Naive thymus-derived CD8-positive, alpha-beta T cell (primary cell): ENCODE measurements at places on chromosomes 5 and 9.

DNA sequence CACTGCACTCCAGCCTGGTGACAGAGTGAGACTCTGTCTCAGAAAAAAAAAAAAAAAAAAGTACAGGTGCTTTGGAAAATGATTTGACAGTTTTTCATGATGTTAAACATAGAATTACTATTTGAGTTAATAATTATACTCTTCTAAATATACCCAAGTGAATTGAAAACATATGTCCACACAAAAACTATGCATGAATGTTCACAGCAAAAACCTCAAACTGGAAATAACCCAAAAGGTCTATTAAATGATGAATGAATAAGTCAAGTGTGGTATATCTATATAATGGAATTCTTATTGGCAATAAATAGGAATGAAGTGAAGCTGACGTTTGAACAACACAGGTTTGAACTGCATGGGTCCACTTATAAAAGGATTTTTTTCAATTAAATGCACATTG, 207.2 kb upstream of the DAB2 start:
- DNase-seq: no peak

DNA sequence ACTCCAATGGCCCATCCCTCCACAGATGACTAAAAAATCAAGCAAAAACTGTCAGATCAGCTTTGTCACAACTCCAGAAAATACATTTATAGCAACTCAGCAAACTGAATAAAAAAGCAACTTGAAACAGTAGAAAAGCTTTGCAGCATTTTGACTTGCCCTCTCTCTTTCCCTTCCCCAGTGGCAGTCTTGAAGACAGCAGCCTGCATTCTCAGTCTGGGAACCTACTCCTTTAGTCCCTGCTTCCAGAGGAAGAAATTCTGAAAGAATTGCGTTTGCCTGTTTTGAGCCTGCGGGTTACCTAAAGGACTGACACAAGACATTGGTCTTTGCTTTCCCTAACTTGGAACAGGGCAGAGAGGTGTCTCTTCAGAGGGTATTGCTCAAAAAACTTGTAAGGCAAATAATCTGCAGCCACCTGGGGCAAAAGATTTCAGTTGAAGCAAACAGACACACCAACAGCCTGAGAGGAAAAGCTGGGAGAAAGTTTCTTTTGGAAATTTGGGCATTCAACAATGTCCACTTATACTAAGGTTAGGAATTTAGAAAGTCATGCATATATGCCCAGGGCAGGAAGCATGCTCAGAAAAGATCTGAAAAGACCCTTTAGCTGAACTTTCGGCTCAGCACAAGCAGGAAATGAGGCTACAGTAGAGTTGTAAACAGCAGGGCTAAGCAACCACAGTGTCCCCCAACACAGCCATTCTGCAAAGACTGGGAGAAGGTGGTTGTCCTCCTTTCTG, 15.2 kb upstream of the SLC35D2 start:
- DNase-seq: peak; percentile 12

DNA sequence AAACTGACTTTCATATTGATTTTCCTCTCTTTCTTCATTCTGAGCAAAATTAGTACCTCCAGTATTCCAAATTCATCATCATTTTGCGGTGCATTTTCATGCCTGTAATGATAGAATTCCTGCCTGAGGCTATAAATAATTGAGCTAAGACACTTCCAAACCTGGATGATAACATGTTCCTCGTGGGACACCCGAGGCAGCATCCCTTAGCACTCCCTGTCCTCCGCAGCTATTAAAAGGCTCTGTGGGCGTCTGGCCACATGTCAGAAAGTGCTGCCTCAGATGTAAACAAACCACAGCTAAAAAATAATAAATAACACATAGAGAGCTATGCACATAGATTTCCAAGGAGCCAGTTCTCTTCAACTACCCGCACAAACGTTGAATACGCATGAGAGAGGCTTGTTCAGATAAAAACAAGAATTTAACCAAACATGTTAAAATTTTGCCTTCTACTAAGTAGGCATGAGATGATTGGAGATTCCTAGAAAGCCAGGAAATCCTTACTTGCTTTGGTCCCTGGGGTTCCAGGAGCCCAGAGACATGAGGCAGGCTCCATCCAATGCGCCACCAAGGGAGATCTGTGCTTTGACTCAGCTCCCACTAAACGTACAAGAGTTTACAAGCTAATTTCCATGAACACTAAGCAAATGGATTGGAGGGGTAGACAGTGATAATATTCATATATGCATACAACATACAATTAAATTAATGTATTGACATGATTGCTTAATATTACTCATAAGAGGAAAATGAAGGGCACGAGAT, 82.7 kb downstream of the SHC3 start:
- no peak for DNase-seq

DNA sequence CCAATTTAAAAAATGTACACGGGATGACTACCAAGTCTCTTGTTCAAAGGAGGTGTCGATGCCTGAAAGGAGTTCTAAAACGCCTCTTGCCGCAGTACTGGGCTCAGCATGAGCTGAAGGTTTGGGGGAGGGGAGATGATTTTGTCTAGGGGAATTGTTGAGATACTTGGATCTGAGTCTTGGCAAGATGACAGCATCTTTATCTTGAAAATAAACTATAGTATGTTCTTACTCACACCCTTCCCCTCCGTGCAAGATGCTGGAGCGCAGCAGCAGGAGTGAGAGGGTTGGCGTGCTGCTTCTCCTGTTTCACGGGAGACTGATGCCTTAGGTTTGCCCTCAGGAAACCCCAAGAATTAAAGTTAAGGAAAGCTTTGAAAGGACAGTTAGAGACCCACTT, 47.3 kb downstream of the FAM78A start:
- no peak for DNase-seq

DNA sequence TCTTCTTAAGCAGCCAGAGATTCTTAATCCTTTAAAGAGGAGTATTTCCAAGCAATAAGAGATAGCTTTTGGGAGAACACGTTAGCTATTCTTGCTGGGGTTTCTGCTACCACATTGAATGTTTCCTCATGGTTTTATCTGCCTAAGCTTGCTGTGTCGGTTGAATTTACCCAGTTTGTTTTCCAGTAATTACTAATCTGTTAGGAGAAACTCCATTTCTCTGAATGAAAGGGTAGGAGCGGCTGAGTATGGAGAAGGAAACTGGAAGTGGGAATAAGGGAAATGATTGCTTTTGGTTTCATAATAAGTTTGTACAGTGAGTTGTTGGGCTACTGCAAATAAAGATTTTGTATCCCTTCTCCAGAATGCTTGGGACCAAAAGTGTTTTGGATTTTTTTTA, 1.2 kb downstream of the JAK2 start:
- DNase-seq: peak; percentile 1

DNA sequence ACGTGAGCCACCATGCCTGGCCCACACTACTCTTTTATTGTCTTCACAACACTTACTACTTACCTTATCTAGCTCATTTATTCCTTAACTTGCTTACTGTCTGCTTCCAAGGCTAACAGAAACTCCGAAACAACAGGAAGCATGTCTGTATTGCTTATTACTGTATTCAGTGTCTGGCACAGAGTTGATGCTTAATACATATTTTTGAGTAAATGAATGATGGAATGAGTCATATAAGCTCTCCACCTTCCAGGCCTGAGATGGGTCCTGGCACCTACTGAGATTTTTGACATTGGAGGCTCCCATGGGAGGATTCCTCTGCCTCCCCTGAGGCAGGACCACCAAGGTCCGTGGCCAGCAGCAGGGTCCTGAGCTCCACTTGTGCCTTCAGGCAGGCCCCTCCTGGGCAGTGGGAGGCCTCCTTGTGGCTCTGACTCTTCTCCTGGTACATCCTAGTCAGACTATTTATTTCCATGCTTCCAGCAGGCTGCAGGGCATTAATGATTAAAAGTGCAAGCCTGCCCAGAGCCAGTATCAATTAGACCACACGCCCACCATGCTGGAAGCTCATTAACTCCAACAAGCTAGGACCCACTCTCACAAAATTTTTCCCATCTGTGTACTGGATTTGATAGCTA, 76.5 kb upstream of the CTNNA1 start:
- DNase-seq: no peak

DNA sequence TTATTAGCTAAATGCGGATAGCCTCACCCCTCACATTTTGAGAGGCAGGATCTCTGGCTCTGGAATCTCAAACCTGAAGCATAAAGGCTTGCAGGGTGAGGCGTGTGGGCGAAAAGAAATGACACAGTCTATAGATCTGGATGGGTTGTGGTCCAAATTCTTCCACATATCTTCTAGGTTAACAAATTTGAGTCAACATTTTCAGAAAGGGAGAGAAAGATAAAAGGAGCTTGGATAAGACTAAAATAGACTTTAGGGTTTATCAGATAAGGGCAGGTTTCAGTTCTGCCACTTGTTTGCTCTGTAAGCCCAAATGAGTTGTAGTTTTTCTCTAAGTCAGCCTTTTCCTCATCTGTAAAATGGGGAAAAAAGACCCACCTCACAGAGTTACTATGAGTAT, 220.9 kb downstream of the TRIM32 start:
- DNase-seq: no peak

DNA sequence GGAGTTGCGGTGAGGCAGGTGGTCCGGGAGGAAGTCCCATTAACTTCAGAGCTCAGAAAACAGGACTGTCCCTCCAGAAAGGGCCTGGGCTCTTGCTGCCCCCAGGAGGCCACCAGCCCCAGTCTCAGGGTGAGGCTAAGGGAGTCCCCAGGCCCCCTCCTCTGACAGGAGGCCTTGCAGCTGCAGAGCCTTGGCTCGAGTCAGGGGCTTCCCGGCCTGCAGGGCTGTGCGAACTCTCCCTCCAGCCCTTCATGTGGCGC, 3.2 kb upstream of the STPG3 start:
- DNase-seq: no peak

DNA sequence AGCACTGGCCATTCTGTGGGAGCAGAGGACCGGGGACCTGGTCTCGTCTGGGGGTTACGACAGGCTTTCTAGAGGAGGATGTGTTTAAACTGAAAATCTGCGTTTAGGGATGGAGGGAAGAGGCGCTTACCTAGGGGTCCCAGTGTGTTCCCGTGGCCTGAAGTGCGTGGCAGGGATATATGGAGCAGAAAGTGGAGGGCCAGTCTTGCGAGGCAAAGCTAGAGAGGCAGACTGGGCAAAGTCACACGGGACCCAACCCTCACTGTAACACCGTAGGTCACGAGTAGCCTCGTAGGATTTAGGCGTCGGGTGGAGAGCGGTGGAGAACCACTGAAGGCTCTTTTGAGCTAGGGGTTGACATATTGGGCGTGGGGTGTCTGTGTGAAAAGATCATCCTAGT, 32.8 kb upstream of the POMT1 start:
- DNase-seq: no peak

- no peak for DNase-seq
Measured at GRCh38 chr5:148561801-148562311, 92.5 kb downstream of the HTR4 start.

DNA sequence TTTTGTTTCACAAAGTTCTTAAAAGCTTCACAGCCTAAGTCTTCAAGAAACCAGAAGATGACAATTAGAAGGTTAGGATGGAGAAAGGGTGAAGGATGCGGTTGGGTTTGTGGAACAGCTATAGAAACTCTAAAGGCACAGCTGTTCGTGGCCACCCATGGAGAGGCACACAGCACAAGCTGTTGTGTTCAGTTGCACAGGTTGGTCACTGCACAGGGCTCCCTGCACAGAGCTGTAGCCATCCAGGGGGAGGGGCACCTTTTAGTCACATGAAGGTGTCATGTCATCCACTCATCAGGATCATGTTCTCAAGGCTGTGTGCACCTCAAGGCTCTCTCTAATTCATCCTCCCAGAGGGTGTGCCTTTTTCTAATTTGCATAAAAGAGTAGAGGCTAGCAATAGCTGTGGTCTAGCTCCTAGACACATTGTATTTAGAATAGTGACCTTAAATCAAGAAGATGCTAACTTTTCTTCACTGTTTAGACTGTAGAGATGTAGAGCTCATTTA, 5.0 kb upstream of the RASGRF2 start:
- no peak for DNase-seq

DNA sequence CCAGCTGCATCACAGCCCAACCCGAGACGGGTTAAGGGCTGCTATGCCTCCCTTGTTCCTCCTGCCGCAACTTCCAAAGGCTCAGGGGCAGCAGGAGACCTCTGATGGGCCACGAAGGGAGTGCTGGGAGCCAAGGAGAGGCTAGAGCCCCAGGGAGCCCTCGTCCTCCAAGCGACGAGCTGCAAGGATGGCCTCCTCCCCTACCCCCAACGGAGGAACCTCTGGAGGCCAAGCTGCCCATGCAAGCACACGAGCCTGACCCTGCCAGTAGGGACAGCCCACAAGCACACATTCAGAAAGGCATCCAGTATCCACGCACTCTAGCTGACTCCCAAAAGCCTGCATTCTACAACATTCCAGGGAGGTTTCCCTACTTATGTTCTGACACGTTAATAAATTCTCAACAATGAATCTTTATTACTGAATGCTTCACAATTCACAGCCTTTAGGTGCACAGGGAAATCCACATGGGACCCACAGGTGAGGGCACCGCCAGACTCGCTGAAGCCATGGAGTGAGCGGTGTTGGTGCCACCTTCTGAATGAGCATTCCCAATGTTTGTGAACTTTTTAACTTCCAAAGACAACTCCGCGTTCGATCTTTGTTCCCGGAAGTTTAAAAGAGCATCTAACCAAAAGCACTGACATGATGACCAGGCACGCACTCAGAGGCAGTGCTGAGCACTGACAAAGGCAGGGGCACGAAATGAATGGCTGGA, 28.7 kb downstream of the IPPK start:
- DNase-seq: no peak
